Memory B cell (primary cell): ENCODE measurements at places on chromosomes 6 and 20.

- peaks cover 28% of the 10 kb centered on the region for H3K4me1 ChIP-seq
- DNase-seq = no peak
- no peak overlapping the region for H3K4me3 ChIP-seq
- H3K36me3 ChIP-seq = peaks cover 10% of the 10 kb centered on the region
- no peaks in the 10 kb centered on the region for H3K27me3 ChIP-seq
Observed at GRCh38 chr6:4412488-4412887, 277.1 kb upstream of the ECI2 start.

DNA sequence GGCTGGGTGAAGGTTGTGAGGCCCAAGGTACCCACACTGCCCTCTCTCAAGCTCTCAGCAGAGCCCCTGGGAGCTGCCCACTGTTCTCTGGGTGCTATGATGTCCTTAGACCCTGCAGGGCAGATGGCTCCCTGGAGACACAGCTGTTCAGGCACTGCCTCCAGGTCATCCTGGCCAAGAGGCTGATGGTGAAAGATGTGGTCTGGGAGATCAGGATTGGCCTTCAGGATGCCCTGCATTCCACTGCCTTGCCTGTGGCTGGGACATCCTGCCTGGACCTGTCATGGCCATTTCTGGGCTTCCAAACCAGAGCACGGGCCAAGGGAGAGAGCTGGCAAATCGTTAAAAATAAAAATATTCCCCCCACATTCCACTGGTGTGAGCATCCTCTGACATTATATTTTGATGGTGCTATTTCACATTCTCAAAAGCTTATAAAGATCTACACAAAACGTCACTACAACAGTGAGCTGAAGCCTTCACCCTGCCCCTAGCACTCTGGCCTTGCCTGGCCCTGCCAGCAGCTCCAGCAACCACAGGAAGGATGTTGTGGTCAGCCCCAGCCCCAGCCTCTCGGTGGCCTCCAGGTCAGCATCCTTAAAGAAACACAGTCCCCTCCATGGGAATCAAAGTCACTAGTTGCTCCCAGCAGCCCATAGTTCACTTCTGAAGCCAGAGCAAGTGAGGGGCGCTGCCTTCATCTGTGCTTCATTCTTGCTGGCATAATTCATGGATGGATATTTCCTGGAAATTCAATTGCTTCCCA lies 13.5 kb upstream of the KCNK16 start:
- no peak overlapping the region for H3K4me3 ChIP-seq
- DNase-seq = no peak
- H3K27me3 ChIP-seq = peaks cover 16% of the 10 kb centered on the region
- no peak overlapping the region for H3K27ac ChIP-seq
- H3K36me3 ChIP-seq = no peaks in the 10 kb centered on the region

DNA sequence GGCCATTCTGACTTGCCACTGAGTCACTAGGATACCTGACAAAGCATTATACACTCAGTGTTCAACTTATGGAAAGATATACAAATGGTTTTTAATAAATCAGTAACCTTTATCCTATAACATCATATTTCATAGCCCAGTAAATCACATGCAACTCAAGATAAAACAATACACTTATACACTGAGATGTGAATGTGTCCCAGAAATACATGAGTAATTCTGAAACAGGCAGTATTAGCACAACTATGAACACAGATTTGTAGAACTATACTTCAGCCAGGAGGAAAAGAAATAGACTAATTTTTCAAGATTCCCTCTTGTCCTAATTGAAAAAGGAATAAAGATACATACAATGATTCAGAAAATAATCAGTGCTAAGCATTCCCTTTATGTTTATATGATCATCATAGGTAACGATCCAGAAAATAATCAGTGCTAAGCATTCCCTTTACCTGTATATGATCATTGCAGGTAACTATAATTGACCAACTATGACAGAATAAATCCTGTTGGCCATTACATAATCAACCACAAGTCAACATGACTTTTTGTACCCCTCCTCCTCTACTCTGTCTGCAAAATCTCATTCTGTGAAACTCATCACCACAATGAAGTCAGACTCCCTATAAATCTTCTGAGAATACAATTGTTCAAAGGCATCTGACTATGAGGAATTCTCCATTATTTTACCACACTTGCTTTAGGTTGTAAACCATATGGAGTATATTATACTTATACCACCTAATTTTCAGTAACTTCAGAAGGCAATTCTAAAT lies 30.3 kb downstream of the HACE1 start:
- H3K4me3 ChIP-seq = no peak overlapping the region
- H3K27me3 ChIP-seq = no peaks in the 10 kb centered on the region
- H3K36me3 ChIP-seq = peaks cover 13% of the 10 kb centered on the region
- H3K27ac ChIP-seq = no peak overlapping the region
- peaks cover 3% of the 10 kb centered on the region for H3K4me1 ChIP-seq

- H3K27me3 ChIP-seq = peaks cover 29% of the 10 kb centered on the region
- H3K4me3 ChIP-seq = peak overlapping the region; percentile 68
- DNase-seq = no peak
- peaks cover 26% of the 10 kb centered on the region for H3K4me1 ChIP-seq
Observed at GRCh38 chr20:20366551-20366875, 1.4 kb upstream of the INSM1 start.

DNA sequence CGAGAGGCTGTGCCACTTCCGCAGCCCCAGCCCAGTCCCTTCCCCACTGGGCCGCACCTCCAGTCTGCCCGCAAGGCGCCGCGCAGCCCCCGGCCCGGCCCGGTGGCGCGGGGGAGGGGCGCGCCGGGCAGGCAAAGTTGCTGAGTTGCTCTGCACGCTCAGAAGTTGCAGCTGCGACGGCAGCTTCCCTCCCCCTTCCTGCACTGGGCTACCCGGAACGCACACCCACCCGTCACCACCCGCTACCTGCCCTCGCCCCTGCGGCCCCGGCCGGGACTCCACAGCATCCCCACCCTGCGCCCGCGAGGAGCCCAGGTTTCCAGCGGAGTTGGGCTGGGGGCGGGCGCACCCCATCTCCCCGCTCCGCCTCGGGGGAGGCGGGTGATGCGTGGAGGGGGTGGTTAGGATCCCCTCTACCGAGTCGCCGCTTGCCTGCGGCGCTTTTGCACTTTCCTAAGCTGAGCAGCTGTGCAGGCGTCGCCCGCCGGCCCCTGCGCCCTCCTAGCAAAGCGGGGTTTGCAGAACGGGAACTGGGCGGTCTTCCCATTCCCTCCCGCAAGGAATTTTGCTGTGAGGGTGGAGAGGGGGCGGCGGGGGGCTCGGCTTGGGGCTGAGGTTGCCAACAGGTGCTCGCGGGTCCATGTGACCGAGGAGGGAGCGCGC lies 55.9 kb upstream of the RREB1 start:
- H3K36me3 ChIP-seq = no peaks in the 10 kb centered on the region
- peak overlapping the region; percentile 82 for H3K4me3 ChIP-seq
- H3K27me3 ChIP-seq = no peaks in the 10 kb centered on the region
- DNase-seq = peak; percentile 47

GRCh38 chr20:31607640-31608250 lies 2.7 kb downstream of the ID1 start:
- H3K4me3 ChIP-seq = no peak overlapping the region
- DNase-seq = no peak
- no peak overlapping the region for H3K27ac ChIP-seq
- H3K4me1 ChIP-seq = peaks cover 12% of the 10 kb centered on the region

- H3K4me1 ChIP-seq = no peaks in the 10 kb centered on the region
- no peak for DNase-seq
- H3K27ac ChIP-seq = no peak overlapping the region
Observed at GRCh38 chr6:56649782-56650181, 7.1 kb upstream of the DST start.

DNA sequence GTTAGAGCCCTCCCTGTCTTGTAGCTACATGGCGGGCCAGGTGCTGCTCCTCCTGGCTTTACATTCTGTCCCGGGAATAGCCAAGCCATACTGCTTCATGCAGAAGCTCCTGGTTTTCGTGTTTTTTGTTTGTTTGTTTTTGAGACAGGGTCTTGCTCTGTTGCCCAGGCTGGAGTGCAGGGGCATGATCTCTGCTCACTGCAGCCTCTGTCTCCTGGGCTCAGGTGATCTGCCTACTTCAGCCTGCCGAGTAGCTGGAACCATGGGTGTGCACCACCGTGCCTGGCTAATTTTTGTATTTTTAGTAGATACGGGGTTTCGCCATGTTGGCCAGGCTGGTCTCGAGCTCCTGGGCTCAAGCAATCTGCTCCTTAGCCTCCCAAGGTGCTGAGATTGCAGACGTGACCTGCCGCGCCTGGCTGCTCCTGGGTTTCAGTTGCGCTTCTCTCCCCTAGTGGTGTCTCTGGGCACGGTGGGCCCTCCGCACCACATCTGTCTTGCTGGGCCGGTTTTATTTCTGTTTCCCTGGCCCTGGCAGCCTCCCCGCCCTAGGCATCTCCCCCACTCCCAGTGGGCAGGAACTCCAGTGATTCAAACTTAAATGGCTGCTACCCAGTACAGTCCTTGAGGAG lies 12.9 kb downstream of the CDYL start:
- peak overlapping the region; percentile 72 for H3K4me3 ChIP-seq
- no peak overlapping the region for H3K27ac ChIP-seq
- H3K4me1 ChIP-seq = peaks cover 34% of the 10 kb centered on the region
- H3K27me3 ChIP-seq = no peaks in the 10 kb centered on the region

GRCh38 chr6:44428682-44429081 lies 41.2 kb downstream of the CDC5L start:
- no peak overlapping the region for H3K27ac ChIP-seq
- H3K36me3 ChIP-seq = peaks cover 28% of the 10 kb centered on the region
- H3K27me3 ChIP-seq = no peaks in the 10 kb centered on the region
- no peak for DNase-seq
- H3K4me3 ChIP-seq = no peak overlapping the region
- peaks cover 2% of the 10 kb centered on the region for H3K4me1 ChIP-seq

GRCh38 chr6:129795261-129795660 lies 65.9 kb downstream of the TMEM244 start:
- H3K4me3 ChIP-seq = no peak overlapping the region
- H3K4me1 ChIP-seq = peaks cover 9% of the 10 kb centered on the region

DNA sequence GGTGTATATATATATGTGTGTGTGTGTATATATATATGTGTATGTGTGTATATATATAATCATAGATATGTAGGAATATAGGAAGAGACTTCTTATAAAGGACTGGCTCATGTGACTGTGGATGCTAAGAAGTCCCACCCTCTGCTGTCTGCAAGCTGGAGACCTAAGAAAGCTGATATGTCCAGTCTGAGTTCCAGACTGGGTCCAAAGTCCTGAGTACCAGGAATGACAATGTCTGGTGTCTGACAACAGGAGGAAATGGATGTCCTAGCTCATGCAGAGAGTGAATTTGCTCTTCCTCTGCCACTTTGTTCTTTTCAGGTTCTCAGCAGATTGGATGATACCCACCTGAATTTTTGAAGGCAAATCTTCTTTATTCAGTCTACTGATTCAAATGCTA lies 7.1 kb downstream of the ALDH5A1 start:
- no peaks in the 10 kb centered on the region for H3K27me3 ChIP-seq
- DNase-seq = no peak
- peaks cover 33% of the 10 kb centered on the region for H3K36me3 ChIP-seq
- H3K4me3 ChIP-seq = no peak overlapping the region
- peaks cover 6% of the 10 kb centered on the region for H3K4me1 ChIP-seq
- H3K27ac ChIP-seq = no peak overlapping the region
